ENCODE measurements at places on chromosomes 2 and 18.

DNA sequence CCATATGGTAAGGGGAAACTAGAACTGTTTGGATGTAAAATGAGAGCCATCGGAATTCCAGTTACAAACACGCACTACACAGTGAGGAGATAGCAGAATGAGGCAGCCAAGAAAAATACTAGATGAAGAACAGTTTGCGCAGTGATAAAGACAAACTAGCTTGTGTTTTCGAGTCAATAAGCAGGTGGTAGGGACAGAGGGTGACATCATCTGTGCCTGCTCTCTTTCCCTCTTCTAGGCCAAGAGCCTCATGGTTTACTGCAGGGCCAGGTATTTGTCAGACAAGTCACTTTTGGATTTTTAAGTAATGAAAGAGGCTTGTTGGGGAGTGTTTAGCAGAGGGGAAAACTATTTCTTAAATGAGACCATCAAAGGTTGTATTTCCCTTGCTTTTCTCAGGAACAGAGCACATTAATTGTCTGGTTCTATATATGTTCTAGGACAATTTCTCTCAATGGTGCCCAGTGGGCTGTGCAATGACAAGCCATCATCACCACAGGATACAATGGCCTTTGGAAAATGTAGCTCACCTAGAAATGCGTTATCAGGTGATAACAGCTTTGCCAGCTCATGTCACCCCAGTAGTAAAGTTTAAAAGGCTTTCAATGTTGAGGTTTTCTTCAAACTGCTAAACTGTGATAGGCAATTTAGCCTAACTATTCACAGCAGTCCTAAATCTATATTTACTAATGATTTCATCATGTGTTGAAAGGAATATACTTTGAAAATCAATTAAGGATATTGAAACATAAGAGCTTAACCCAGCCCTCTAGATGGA lies 1210.3 kb upstream of the ZEB2 start:
- no peak for DNase-seq

DNA sequence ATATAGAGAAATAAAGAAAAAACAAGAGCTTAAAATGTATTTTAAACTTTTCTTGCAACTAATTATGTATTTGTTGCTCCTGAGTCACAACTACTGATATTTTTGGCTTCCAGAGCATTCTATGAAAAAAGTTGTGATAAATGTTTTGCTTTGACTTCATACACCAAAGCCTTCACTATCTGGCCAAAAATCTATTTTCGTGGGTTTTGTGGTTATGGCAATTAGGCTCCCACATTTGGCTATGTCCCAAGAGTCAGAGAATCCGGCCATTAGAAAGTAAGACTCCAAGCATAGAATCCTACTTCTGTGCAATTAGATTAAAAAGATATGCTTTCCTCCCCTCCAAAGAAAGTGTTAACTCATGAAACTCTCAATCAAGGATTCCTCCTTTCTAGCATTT lies 1456.1 kb upstream of the ACVR2A start:
- no peak for DNase-seq

DNA sequence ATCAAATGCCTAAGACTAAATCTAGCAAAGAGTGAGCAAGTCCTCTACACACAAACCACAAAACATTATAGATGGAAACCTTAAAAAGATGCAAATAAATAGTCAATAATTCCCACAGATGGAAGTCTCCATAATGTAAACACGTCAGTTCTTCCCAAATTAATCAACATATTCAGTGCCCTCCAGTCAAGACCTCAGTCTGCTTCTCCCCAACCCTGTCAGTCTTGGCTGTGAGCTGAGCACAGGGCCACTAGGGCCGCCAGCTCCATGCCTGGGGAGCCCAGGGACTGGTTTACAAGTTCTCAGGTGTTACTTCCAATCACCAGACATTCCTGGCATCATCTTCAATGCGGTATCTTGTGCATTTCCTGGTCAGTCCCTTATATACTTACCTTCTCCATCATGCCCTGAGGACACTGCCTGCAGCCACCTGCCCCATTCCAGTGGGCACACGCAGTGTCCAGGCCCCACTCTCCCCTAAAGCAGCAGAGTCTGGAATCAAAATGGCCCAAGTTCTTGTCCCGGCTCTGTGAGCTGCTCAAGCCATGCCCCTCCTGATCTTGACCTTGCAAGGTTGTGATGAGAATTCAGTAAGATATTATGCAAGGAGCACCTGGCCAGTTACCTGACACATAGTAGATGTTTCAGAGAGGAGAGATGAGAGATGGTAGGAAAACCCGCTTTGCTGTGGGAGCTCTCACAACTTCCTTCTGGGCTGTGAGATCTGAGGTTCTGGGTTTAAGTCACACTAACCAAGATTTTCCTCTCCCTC lies 207.9 kb upstream of the RAB6C start:
- no peak for DNase-seq

GRCh38 chr18:49456794-49457193 lies 3.7 kb downstream of the DYM start:
- no peak for DNase-seq

DNA sequence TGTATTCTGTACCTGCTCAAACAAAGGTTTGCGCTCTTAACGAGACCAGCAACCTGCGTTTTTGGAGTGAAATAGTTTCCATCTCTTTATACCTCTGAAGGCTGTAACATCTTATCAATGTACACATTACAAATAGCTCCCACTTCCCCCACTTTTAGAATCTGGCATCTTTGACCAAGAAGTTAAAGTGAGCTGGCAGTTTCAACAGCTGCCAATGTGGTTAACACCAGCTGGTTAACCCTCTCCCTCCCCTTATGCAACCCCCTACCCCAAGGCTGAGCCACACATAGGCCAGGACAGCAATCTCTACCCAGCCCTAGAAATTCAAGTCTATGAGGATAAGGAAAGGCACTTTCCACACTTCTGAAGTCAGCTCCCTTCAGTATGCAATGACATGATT lies 2.2 kb upstream of the SERTAD2 start:
- no peak for DNase-seq

- DNase-seq = peak; percentile 74
Observed at GRCh38 chr2:28250006-28250405, 142.7 kb upstream of the FOSL2 start.

DNA sequence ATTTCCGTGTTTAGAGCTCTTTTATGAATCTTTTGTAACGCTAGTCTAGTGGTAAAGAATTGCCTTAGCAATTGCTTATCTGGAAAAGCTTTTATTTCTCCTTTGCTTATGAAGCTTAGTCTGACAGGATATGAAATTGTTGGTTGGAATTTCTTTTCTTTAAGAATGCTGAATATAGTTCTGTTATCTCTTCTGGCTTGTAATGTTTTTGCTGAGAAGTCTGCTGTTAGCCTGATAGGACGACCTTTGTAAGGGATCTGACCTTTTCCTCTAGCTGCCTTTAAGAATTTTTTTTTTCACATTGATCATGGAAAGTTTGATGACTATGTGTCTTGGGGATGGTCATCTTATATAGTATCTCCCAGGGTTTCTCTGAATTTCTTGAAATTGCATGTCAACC lies 101.1 kb downstream of the TRABD2A start:
- DNase-seq = no peak

DNA sequence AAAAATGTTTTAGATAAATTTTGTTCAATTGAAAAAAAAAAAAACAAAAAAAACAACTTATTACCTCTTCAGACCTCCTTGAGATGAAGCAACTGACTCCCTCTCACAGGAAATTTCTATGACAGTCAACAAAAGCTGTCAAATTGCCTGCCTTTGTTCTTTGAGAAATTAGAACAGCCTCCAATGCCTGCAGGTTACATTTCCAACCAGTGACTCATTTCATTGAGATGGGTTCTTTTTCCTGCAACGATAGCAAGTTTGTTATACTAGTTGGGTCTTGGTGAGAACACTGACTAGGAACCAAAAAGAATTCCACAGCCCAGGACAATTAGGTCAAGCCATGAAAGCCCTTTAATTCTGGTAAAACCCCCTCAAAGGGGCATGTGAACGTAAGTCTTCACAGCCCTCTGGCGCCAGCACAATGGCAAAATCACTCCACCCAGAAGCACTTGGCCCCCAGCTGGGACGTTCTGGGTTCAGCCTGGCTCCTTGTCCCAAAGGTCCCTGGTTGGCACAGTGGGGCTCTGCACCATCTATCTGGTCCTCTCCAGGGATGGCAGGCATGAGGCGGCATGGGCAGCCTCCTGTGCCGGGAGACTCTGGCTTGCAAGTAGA lies 87.0 kb downstream of the SPP2 start:
- DNase-seq = no peak

GRCh38 chr2:41741951-41742595 lies 305.7 kb upstream of the PKDCC start:
- no peak for DNase-seq

DNA sequence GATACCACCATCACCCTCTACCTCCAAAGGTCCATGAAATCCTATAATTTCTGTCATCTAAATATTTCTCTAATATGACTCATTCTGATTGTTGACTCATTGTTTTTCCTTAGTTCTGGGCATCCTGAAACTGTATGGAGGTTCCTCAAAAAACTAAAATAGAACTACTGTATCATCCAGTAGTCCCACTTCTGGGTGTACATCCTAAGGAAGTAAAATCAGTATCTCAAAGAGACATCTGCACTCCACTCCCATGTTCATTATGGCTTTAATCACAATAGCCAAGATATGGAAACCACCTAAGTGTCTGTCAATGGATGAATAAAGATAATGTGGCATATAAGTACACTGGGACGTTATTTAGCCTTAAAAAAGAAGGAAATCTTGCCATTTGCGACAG lies 125.8 kb upstream of the MYO3B start:
- peak; percentile 6 for DNase-seq

DNA sequence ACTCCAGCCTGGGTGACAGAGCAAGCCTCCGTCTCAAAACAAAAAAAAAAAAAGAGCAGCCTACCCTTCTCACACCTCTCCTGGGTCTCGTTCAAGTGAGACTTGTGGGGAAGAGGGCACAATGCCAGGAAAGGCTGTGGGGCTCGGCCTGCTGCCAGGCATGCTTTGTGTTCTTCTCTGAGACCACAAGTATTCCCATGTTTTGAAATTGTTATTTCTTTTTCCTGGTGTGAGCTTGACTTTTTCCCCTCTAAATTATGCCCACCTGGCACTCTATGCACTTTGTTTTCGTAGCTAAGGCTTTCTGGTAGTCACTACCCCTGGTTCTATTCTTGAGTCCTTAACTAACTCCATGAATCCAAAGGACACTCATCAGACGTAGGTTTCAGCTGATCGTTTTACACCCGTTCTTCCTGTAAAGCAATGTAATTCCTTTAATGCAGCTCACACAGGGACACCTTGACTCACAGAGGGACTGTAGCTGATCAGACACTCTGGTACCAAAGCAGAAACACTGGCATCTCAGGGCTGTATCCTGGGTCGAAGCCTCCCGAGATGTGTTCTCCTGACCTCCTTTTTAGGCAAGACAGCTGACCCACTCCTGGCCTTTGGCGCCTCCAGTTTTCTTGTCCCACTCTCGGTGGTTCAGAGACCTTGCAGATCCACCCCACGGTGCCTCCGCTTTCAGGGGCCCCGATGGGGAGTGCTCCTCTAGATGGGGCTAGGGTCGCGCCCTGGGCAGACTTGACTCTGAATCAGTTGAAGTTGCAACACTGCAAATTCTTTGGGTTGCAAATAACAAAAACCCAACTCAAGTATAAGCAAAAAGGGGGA lies 193.3 kb upstream of the AGAP1 start:
- peak; percentile 38 for DNase-seq

- DNase-seq = no peak
Observed at GRCh38 chr2:222813177-222813843, 47.5 kb upstream of the ACSL3 start.

- DNase-seq = no peak
Observed at GRCh38 chr18:11983592-11983991, 2.3 kb downstream of the IMPA2 start.

DNA sequence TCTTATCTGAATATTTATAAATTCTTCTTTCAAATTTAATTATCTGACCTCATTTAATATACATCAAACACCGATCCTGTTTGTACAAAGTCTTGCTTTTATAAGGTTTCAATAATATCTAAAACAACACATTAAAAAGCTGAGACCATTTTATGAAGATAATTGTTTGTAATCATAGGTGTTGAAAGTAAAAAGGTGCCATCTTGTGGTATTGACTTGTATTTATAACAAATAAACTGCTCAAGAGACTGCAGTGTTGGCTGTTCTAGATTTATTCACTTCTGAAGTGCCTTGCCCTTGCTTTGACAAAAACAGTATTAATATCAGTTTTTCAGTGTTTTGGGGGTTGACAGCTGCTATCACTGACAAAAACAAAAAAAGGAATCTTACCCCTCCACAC lies 286.8 kb upstream of the HNMT start:
- DNase-seq = no peak

DNA sequence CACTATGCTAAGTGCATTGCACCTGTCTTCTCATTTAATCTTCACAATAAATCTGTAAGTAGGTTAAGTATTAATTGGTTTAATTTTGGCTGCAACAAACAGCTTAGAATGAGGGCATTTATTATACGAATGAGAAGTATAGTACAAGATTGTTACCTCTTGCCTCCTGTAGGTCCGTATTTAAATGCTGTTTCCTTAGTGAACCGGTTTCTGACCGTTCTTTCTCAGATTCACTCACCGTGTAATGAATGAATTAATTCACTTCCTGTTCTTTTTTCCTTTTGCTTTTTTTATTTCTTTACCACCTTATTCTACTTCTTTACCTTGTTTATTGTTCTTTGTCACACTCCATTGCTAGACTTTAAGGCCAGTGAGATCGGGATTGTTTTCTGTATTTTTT lies 153.8 kb upstream of the RASGRP3 start:
- no peak for DNase-seq

DNA sequence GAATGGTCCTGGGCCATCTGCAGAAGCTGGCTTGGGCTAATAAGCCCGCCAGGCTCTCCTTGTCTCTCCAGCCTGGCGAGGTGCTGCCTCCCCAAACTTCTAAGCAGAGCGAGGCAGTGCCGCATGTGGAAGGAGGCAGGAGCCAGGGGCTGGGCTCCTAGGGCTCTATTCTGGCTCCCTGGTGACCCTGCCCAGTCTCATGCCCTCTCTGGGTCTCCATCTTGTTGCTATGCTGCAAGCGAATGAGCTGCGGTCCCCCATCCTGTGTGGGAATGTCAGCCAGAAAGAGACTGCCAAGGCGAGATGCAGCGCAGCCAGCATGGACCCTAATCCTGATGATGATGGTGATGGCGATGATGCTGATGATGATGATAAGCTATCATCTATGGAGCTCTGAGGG lies 48.7 kb downstream of the TNS1 start:
- no peak for DNase-seq

DNA sequence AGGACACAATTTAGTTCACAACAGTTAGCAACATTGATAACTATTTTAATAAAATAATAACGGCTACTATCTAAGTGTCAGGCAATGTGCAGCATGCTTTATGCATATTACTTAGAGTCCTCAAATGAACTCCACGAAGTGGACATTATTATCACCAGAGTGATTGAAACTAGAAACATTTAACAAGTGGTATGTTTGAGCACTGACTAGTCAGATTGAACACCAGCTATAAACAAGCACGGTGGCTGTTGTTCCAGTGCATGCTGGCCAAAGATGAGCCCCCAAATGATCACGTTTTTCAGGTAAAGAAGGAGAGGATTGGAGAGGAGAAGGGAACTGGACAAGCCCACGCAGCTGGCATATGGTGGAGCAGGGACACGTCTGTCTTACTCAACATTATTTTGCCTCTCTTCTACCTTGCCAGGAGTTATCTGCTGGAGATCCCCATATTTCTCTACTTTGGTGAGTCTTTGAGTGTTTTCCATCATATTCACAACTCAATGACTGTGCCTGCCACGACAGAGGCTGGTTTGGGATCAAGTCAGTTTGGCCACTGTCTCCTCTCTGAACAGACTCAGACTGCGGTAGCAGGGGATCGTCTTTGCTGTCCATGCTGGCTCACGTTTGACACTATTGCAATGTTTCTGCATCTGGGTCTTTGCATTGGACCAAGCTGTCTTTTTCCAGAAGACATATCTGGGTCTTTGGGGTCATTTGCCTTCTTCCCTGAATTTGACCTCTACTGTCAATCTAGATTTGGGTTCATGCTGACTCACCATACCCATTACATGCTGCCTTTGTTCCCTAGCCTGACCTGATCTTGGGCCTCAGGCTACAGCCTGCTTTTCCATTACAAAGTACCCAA lies 66.0 kb upstream of the ACSL3 start:
- DNase-seq = no peak

All from AG08395 (cell line).